Aorta (tissue), 5 donors: ENCODE measurements at places on chromosomes 13 and 19. TPM values are rescaled to one million over a fixed set of nuclear protein-coding genes. Genes with fewer than 3 reads are reported as not detected.

DNA sequence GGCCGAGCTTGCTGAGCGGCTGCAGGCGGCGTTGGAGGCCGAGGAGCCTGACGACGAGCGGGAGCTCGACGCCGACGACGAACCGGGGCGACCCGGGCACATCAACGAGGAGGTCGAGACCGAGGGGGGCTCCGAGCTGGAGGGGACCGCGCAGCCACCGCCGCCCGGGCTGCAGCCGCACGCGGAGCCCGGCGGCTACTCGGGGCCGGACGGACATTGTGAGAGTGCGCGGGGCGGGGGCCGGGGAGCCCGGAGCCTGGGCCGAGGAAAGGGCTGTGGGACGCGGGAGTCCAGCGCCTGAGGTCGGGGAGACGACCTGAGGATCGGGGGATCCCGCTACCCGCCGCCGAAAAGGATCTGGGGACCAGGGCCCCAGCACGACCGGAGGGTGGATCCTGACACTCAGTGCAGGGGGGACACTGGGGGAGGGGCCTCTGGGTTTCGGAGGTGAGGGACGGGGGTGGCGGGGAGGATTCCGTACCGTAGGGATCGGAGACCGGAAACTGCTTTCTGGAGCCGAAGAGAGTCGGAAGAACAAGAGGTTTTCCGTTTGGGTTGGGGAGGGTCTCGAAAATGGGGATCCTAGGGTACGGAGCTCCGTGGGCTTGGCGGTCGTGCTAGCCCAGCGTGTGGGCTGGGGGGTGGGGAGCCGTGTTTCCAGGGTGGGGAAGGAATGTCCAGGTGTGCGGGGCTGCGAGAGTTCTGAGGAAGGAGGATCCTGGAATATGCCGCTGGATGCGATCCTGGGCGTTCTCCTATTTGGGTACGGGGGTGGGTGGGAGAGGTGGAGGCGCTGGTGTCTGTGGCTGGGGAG lies 616 bp downstream of the HNRNPUL1 start:
- peak overlapping the region; percentile 69 for H3K4me3 ChIP-seq
- peak overlapping the region; percentile 91 for H3K27ac ChIP-seq
- H3K36me3 ChIP-seq = peaks cover 1% of the 10 kb centered on the region
- no peaks in the 10 kb centered on the region for H3K27me3 ChIP-seq
- DNase-seq = peak; percentile 83

GRCh38 chr19:287381-287871 lies 3.8 kb downstream of the PLPP2 start:
- H3K4me1 ChIP-seq = no peaks in the 10 kb centered on the region
- no peaks in the 10 kb centered on the region for H3K27me3 ChIP-seq
- no peak for DNase-seq
- no peaks in the 10 kb centered on the region for H3K36me3 ChIP-seq
- no peak overlapping the region for H3K4me3 ChIP-seq
- H3K27ac ChIP-seq = no peak overlapping the region

GRCh38 chr13:25440061-25440460 lies 68.3 kb downstream of the ATP8A2 start:
- no peaks in the 10 kb centered on the region for H3K36me3 ChIP-seq
- no peaks in the 10 kb centered on the region for H3K27me3 ChIP-seq
- no peak overlapping the region for H3K4me3 ChIP-seq
- no peak overlapping the region for H3K27ac ChIP-seq

DNA sequence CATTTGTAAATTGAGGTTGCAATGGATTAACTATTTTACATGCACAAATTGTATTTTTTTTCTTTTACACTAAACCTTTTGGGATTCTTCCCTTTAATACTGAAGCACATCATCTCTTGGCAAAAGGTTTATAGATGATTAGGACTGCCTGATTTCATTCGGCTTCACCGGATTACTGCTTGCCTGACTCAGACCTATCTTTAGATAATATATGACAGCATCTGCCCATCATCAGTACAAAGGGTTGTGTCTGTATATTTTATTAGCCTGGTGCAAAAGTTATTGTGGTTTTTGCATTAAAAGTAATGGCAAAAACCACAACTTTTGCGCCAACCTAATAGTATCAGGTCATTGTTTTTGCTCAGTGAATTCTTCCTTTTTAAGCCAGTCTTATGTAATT lies 316.2 kb upstream of the HTR2A start:
- DNase-seq = no peak
- no peaks in the 10 kb centered on the region for H3K4me1 ChIP-seq
- H3K27ac ChIP-seq = no peak overlapping the region
- no peaks in the 10 kb centered on the region for H3K36me3 ChIP-seq
- no peaks in the 10 kb centered on the region for H3K27me3 ChIP-seq

DNA sequence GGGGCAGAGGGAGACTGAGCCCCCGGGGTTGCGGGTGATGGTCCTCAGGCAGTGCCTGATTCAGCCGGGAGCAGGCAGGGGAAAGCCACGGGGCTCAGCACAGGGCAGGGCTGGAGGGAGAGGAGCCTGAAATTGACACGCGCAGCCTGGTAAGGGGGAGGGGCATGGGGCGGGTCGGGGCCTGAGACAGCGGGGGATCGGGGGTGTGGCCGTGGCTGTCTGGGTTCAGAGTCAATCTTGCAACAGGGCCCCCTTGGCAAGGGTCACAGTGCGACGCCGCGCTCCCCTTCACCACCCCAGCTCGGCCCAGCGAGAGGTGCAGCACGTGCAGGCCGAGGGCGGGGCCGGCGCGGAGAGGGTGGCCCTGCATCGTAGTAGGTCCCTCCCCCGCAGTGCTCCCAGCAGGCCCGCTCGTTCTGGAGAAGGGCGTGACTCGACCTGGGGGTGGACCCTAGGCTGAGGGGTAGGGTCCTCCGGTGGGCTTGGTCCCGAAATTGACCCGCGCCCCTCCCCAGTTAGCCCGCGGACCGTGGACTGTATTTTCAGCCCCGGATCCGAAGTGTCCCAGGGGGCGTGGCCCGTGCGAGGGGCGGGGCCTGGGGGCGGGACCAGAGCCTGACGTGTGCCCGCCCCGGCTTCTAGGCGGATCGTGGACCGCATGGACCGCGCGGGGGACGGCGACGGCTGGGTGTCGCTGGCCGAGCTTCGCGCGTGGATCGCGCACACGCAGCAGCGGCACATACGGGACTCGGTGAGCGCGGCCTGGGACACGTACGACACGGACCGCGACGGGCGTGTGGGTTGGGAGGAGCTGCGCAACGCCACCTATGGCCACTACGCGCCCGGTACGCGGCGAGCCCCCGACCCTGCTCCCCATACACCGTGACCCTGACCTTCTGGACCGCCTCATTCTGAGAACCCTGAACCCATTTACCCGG lies 6.0 kb downstream of the RCN3 start:
- H3K36me3 ChIP-seq = no peaks in the 10 kb centered on the region
- no peaks in the 10 kb centered on the region for H3K27me3 ChIP-seq
- DNase-seq = peak; percentile 92
- H3K4me3 ChIP-seq = no peak overlapping the region
- no peaks in the 10 kb centered on the region for H3K4me1 ChIP-seq

DNA sequence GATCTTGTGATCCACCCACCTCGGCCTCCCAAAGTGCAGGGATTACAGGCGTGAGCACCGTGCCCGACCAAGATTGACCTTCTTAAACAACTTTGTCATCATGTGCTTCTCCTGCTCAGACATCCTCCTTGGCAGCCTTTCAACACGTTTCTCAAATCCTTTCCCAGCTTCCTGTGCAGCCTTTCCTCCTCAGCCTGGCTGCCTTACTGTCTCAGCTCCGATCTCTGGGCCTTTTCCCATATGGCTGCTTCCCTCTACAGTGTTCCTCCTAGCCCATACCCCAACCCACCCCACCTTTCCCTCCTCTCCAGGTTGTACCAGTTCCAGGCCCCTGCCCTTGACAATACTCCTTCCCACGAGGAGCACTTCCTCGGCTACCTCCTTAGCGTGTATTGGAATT lies 7.2 kb downstream of the PHF11 start:
- H3K27ac ChIP-seq = no peak overlapping the region
- no peaks in the 10 kb centered on the region for H3K27me3 ChIP-seq
- H3K4me1 ChIP-seq = no peaks in the 10 kb centered on the region
- DNase-seq = no peak
- H3K36me3 ChIP-seq = no peaks in the 10 kb centered on the region

- H3K4me3 ChIP-seq = no peak overlapping the region
- no peak for DNase-seq
- H3K4me1 ChIP-seq = no peaks in the 10 kb centered on the region
- H3K27me3 ChIP-seq = peaks cover 1% of the 10 kb centered on the region
- no peaks in the 10 kb centered on the region for H3K36me3 ChIP-seq
These were observed 59.7 kb downstream of the DLEU7 start for GRCh38 chr13:50783717-50784290.

- no peaks in the 10 kb centered on the region for H3K27me3 ChIP-seq
- H3K4me3 ChIP-seq = no peak overlapping the region
- no peak for DNase-seq
These were observed 14.6 kb downstream of the NACC1 start for GRCh38 chr19:13132471-13133180.

DNA sequence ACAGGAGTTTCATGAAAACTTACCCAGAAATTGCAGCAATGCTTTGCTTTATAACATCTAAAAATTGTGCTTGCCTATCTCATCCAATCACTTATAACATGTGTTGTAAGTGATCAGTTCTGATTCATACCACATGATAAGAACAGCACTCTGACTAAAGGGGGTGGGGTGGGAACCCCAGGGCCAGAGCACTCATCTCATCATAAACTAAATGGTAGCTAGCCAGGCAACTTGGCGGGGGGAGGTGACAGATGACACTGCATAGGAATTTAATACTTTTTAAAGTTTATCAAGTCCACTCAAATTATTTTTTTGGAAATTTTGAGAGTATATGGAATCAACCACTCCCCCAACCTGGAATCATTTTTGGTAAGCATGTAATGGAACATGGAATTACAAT lies 42.1 kb downstream of the FOXO1 start:
- H3K4me1 ChIP-seq = no peaks in the 10 kb centered on the region
- H3K4me3 ChIP-seq = no peak overlapping the region
- H3K27me3 ChIP-seq = no peaks in the 10 kb centered on the region
- no peak for DNase-seq
- H3K36me3 ChIP-seq = no peaks in the 10 kb centered on the region
- H3K27ac ChIP-seq = no peak overlapping the region

DNA sequence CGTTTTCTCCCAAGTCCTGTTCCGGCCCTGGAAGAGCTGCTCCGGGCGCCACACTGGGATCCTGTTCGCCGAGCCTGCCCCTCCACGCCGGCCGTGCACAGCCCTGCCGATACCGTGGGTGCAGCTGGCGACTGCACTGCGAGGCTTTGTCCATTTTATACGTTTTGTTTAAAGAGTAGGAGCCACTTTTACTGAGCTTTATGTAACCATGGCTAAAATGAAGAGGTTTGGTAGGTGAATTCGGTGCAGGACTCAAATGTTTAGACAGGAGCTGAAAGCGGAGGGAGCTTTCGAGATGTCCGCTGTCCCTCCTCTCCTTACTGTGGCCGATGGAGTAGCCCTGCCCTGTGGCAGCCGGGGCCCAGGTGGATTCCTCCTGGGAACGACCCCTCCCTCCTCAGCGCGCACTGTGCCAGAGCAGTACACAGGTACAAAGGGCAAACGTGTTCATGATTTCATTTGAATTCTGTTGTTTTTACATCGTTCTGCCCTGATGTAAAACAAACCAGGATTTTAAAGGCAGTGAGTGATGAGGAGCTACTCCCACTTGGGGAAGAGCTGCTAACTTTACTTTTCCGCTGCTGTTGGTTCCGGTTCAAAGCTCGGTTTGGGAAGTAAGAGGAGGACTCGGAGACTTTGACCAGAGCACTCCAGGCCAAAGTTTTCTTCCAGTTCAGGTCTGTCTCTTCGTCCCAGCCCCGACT lies 1.7 kb downstream of the COL4A2 start:
- no peaks in the 10 kb centered on the region for H3K27me3 ChIP-seq
- peak overlapping the region; percentile 89 for H3K4me3 ChIP-seq
- H3K27ac ChIP-seq = peak overlapping the region; percentile 51
- no peak for DNase-seq

- no peak for DNase-seq
- no peaks in the 10 kb centered on the region for H3K27me3 ChIP-seq
- H3K27ac ChIP-seq = no peak overlapping the region
These were observed 503.4 kb downstream of the TBC1D4 start for GRCh38 chr13:74978591-74978990.

DNA sequence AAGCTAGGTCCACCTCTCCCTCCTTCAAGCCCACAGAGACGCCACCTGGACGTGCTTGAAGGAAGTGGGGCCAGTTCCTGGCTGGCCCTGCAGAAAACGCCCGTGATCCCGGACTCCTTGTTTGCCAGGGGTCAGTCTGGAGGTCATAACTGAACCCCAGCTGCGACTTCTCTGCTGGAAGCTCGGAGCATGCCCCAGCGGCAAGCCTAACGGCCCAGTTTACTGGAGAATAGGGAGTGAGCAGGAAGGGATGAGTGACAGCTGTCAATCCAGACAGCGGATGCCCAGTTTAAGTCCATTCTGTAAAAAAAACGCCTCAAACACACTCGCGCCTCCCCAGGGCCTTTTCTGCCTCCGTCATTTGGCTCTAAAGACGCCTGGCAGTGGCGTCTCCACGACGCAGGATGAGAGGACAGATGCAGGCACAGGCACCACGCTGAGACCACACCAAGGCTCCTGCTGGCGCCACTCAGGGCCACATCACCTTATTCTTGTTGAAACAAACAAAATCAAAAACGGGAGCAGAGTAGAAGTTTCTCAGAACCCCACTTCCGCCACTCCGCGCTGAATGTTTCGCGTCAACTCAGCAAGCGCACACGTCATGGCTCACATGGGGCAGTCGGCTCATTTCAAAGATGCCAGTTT lies 57.6 kb downstream of the RASA3 start:
- no peaks in the 10 kb centered on the region for H3K36me3 ChIP-seq
- H3K4me3 ChIP-seq = no peak overlapping the region
- no peaks in the 10 kb centered on the region for H3K4me1 ChIP-seq
- no peaks in the 10 kb centered on the region for H3K27me3 ChIP-seq
- DNase-seq = peak; percentile 34
- H3K27ac ChIP-seq = no peak overlapping the region

DNA sequence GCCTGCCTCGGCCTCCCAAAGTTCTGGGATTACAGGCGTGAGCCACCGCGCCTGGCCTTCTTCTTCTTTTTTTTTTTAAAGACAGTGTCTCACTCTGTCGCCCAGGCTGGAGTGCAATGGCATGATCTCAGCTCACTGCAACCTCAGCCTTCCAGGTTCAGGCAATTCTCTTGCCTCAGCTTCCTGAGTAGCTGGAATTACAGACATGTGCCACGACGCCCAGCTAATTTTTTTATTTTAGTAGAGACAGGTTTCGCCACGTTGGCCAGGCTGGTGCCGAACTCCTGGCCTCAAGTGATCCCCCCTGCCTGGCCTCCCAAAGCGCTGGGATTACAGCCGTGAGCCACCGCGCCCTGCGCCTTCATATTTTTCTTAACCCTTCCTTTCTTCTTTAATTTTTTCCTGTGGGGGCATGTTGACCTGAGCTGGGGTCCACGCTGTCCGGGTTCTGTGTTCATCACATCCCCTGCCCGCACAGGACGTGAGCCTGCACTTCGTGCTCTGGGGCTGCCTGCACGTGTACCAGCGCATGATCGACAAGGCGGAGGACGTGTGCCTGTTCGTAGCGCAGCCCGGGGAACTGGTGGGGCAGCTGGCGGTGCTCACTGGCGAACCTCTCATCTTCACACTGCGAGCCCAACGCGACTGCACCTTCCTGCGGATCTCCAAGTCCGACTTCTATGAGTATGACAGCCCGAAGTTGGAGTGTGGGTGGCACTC lies 14.1 kb downstream of the PNPLA6 start:
- no peaks in the 10 kb centered on the region for H3K27me3 ChIP-seq
- no peaks in the 10 kb centered on the region for H3K4me1 ChIP-seq
- no peaks in the 10 kb centered on the region for H3K36me3 ChIP-seq
- no peak overlapping the region for H3K4me3 ChIP-seq

Gene NAA16
- polyA plus RNA-seq = 16.6 TPM

Gene ZIC5
- not detected for polyA plus RNA-seq
